ENCODE measurements at places on chromosomes 2 and 18.

- DNase-seq, result peak; percentile 44
Measured at GRCh38 chr18:49561289-49562193, at the start of gene LIPG. Gene LIPG (plus strand): TSS chr18:49562057. CDS start chr18:49562309, 252 bp downstream.

DNA sequence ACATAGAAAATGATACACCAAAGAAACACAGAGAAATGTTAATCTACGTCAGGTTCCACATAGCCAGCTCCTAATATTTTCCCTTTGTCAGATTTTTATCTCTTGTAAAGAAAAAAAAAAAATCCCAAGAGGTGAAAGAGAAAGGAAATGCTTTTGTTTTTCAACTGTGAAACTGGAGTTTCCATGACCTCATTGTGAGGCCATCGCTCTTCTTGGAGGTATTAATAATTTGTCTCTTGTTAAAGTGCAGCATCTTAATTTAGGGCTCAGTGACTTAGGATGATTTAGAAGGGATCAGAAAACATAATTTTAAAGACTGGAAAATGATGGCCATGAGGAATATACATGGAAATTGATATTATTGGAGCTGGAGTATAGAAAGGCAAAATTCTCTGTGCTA, 21.7 kb downstream of the ARHGAP28 start:
- no peak for DNase-seq

DNA sequence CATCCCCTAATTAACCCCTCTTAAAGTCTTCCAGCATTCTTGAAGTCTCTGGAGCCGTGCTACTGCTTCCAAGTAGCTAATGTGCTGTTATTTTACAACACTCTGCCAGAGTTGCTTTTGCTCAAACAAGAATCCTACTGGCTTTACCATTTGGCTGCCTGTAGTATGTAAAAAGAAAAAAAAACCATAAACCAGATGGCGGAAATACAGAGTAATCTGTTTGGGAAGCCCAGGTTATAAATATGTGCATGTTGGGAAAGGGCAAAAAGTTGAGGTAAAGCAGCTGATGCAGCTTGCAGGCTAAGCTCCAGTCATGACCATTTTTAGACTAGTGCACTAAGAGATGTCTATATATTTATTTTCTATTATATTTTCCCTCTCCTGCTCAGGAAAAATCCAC, 313.2 kb upstream of the ETAA1 start:
- DNase-seq, result no peak

- DNase-seq, result peak; percentile 38
Measured at GRCh38 chr2:84849271-84849952, 31.5 kb downstream of the TRABD2A start.

DNA sequence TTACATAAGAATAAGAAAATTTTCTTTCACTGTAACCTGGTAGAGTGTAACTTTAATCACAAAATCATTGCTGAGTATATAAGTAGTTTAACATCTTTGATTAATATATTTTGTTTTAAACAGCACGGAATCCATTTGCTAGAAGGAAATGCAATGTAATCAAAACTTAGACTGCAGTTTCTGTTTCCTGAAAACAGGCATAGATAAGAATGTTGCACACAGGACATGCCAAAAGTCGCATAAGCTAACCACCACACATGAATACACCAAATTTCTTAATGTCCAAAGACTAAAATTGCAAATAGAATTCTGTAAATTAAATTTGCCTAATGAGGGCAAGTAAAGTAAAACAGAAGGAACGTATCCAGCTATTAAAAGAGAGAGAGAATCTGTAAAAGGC, 51.0 kb upstream of the SERPINB2 start:
- DNase-seq, result no peak

GRCh38 chr2:70887550-70888246, 48.0 kb upstream of the ATP6V1B1 start:
- peak; percentile 33 for DNase-seq

DNA sequence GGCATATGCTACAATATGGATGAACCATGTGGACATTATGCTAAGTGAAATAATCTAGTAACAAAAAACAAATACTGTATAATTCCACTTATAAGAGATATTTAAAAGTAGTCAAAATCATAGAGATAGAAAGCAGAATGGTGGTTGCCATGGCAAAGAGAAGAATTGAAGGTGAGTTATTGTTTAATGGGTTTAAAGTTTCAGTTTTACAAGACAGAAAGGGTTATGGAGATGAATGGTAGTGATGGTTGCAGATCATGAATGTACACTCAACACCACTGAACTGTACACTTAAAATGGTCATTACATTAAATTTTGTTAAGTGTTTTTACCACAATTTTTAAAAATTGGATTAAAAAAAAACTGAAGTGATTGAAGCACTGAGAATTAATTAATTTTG, 298.2 kb upstream of the ZC3H15 start:
- DNase-seq, result no peak

GRCh38 chr2:217314021-217314460, 454.2 kb upstream of the TNP1 start:
- no peak for DNase-seq

DNA sequence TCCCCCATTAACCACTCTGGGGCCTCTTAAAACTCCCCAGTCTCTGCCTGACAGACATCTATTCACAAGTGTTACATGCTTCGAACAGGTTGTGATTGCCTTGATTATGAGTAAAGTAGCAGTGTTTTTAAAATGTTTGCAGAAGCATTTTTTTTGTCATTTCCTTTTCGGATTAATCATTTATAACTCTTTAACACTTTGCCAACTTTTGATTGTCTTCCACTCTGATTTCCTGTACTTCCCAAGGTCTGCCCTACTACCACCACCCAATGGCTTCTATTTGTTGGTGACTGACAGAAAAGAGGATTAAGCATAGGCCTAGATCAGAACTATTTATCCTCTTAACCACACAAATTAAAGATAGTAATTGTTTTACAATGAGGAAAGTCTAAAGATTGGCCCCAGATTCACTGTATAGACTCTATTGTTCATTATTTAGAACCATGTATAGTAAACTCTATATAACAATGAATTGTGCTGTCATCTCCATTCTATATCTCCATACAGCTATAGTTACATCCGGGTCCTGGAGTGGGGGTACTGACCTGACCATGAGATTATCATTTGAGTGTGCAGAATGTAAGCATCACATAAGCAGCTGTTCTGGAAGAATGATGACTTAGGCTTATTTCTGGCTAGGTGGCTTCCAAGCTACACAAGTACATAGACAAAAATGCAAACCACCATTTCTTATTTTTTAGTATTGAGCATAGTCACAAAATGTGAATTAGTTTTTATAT, 110.3 kb upstream of the RBMS1 start:
- DNase-seq, result no peak

- no peak for DNase-seq
Measured at GRCh38 chr2:73162856-73163391, 39.5 kb upstream of the NOTO start.

DNA sequence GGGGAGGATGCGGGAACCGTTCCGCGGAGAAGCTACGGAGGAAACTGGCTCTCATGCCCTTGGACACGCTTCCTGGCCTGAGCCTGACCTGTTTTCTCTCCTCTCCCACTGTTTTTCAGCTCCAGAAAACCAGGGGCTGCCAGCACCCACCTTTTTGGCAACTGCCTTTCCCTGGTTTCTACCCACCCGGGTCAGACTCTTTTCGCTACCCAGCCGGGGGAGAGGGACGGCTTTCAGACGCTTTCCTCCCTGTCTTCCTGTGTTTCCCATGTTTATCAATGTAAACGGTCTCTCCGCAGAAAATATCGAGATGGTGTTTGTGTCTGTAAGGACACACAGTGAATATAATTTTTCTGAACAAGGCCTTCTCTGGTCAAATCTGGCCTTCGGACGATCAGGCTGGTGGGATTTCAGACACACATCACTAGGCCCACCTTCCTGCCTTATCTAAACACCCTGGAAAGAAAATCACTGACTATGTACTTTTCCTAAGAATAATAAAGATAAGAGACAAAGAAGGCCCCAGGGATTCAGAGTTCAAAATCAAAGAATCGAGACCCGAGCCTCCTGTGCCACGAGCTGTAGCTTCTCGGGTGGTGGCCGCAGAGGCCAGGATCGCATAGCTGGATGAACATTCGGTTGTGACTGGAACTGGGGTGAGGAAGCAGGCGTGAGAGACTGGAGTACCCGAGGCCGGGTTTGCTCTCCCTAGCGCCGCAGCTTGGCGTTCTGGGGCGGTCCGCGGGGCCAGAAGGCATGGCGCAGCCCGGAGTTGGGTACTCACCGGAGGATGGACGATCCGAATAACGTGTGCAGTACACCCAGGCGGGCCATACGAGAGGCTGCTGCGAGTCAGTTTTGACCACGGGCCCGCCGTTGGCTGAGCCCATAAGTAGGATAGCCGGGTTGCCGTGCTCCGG, 1.7 kb downstream of the EN1 start:
- no peak for DNase-seq

- DNase-seq, result no peak
Measured at GRCh38 chr2:62369541-62370202, 136.3 kb downstream of the TMEM17 start.

DNA sequence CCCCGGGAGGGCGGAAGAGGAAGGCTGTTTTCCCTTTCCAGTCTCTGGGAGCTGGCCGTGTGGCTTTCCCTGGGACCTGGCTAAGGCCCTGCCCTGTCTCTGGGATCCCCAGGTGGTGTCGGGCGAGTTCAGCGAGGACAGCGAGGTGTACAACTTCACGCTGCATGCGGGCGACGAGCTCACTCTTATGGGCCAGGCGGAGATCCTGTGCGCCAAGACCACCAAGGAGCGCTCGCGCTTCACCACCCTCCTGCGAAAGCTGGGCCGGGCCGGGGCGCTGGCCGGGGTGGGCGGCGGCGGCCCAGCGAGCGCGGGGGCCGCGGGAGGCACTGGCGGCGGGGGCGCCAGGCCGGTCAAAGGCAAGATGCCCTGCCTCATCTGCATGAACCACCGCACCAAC, 11.2 kb downstream of the GAREM2 start:
- DNase-seq, result no peak

- no peak for DNase-seq
Measured at GRCh38 chr2:158580760-158581159, 124.0 kb downstream of the PKP4 start.

DNA sequence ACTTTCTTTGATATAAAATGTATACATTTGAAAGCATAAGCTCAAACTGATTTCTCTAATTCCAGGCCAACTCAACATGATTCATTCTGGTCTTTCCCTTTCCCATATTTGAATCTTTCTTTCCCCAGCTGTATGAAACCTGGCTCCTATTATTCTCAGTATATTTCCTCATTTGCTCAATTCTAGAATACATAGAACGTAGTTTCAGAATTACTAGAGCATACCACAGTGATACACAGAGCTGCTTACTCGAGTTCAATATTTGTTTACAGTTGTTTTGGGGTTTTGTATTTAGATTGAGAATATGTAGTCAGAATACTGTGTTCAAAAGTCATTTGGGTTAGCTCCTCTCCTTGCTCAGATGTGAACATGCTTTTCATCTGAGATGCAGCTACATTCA, 43.0 kb downstream of the TNFRSF11A start:
- DNase-seq, result no peak

GRCh38 chr2:48034295-48034694, 128.0 kb upstream of the FBXO11 start:
- DNase-seq, result no peak

- no peak for DNase-seq
Measured at GRCh38 chr2:195092341-195092740, 564.7 kb upstream of the SLC39A10 start.

DNA sequence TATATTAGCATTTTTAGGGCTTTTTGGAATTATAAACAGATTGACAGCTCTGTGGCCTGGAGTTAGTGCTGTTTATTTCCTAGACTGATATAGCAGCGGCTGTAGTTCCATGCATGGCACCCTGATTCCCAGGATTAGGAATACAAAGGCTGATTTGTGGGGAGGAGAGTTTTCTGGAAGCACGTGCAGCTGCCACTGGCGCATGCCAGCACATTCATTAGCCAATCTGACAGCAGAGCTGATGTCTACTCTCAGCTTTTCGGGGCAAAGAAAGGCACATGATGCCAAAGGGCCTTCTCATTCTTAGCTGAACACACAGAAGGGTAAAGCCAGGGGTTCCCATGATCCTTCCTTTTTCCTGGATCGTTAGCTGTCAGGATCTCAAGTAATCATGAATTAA, 45.7 kb upstream of the RAPH1 start:
- DNase-seq, result no peak

- no peak for DNase-seq
Measured at GRCh38 chr2:132884705-132885104, 214.7 kb upstream of the LYPD1 start.

- DNase-seq, result peak; percentile 40
Measured at GRCh38 chr2:43059183-43059897, 167.1 kb downstream of the ZFP36L2 start.

GRCh38 chr18:48100651-48101165, 170.2 kb upstream of the SMAD2 start:
- DNase-seq, result no peak

- DNase-seq, result no peak
Measured at GRCh38 chr18:12282442-12283039, 25.5 kb upstream of the TUBB6 start.

- peak; percentile 5 for DNase-seq
Measured at GRCh38 chr2:240463866-240464481, 28.5 kb downstream of the GPC1 start.

DNA sequence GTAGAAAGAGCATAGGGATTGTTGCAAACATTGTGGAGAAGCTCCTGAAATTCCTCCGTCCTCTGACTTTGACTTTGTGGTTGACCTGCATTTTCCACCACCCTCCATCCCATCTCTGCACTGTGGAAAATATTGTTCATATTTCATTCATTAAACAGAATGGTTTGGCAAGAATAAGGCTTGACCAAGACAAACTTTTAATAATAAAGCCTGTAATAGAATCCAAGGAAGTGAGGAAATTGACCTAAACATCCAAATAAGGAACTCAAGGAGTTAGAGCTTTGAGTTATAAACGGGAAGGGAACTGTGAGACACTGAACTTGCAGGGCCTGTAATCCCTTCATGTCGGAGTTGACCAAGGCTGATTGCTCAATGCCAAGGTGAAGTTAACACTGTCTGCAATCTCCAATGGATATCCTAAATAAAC, 115.2 kb downstream of the GFPT1 start:
- no peak for DNase-seq

- no peak for DNase-seq
Measured at GRCh38 chr18:60070631-60071030, 170.8 kb downstream of the PMAIP1 start.

DNA sequence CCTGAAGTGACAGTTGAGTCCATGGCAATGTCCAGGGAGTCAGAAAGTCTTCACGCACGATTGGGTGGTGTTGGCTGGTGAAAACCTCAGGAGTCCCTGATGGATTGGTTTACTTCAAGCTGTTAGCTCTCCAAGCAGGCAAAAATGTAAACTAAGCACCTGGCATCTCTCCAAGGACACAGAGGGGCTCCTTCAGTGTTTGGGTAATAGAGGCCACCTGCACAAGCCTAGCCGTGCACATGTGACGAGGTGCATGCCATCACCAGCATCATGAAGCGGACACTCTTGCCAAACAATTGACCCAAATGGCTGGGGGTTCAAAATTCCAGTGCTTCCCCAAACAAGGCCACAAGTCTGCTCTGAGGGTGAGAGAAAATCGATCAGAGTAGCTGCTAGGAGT, 104.7 kb upstream of the CD302 start:
- DNase-seq, result no peak

- DNase-seq, result no peak
Measured at GRCh38 chr2:40358783-40359182, 93.1 kb downstream of the SLC8A1 start.
